HFF-Myc (cell line): ENCODE measurements at places on chromosomes 1 and 21.

GRCh38 chr1:5907386-5907785, 84.8 kb downstream of the NPHP4 start:
- no peak for DNase-seq

DNA sequence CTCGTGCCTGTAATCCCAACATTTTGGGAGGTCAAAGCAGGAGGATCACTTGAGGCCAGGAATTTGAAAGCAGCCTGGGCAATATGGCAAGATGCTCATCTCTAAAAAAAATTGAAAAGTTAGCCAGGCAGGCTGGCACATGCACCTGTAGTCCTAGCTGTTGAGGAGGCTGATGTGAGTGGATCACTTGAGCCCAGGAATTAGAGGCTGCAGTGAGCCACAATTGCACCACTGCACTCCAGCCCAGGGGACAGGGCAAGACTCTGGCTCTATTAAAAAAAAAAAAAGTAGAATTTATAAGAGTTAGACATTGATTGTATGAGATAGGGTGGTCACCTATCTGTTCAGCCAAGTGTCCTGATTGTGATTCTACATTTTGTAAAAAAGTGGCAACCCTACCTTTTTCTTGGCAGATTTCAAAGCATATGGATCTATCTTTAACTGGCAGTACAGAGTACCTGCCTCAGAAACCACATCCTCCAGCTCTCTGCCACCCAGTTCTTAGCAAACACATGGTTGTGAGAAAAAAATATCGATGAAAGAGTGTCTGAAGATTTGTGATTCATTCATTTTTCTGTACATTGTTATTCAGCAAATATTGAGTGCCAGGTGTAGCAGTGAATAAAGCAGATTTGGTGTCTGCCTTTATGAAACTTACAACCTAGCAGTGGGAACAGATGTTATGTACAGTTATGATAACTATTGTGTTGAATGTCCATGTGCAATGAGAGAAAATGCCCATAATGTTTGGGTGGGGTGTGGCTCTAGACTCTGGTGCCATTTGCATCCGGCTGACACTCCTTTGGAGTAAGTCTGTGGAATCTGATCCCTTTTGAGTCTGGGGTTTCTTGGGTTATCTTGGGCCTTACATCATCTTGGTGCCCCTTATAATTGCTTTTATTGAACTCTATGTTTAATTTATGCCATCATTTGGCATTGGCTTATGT, 82.5 kb downstream of the ST3GAL3 start:
- DNase-seq, result no peak

DNA sequence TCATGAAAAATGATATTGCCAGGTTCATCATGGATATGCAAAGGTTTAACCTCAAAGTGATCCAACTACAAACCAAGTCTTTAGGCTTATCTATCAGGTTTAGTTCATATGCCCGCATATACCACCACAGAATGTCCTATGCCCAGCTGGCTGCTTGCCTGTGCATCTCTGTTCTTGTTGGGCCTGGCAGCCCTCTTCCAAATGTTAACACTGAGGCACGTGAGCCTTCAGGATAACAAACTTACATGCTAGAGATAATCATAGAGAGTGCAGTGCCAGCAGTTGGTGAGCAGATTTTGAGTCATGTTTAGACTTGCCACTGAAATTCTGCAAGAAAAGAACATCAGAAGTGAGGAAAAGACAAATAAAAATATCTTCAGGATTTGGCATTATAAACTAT, 607.9 kb upstream of the TMPRSS15 start:
- no peak for DNase-seq

- no peak for DNase-seq
These were observed 58.4 kb downstream of the NTMT2 start for GRCh38 chr1:170204121-170204520.

GRCh38 chr1:50983219-50983802, 13.3 kb downstream of the CDKN2C start:
- no peak for DNase-seq
